ENCODE measurements at places on chromosomes 1 and 21.
A peak's percentile ranks its signal among the peaks of the same experiment; 100 is the strongest.

- peak; percentile 70 for DNase-seq
Observed at GRCh38 chr1:93878501-93878888, 511 bp downstream of the DNTTIP2 start.

DNA sequence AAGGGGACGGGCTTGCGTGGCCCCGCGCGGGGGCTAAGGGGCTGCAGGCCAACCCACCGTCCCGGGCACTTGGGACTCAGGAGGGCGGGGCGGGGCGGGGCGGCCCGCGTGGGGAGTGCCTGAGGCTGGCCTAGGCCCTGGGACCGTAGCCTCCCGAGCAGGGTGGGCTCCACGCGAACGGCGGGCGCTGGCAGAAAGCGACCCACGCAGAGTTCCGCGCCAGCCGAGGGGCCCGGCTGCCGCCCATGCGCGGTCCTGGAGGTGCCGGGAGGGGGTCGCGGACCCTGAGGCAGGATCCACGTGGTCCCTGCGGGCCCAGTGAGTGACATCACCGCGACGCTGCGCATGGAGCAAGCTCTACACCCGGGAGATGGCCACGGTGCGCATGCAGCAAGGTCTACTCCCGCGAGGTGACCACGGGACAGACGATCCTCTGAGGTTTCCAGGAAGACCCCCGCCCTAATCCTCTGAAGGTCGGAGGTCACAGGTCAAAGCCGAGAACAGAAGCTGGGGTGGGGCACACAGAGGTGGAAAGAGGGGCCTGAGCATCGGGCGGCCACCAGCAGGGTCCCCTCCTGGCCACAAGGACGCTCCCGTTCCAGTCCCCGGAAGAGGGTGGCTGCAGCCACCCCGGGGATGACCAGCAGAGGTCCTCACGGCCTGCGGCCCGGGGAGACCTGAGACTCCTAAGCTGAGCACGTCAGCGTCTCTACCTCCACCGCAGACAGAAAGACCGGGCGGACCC, 13.5 kb upstream of the SLC19A1 start:
- DNase-seq: peak; percentile 89

DNA sequence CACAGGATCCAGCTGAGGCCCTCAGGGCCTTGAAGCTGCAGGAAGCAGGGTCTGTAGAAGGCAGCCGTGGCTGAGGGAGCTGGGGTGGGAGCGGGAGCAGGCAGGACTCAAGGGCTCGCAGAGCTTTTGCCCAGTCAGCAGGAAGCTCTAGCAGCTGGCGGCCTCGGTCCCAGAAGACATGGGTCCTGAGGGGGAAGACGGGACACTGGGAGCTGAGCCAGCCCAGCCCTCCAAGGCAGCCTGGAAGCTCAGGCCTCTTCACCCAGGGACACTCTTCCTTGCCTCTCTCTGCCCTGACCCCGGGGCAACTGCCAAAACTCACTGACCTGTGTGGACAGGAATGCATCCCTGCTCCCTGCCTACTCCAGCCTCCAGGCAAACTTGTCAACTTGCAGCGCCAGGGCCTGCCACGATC, 8.9 kb downstream of the ADGRB2 start:
- no peak for DNase-seq

- peak; percentile 37 for DNase-seq
Observed at GRCh38 chr1:185244015-185244747, 72.9 kb downstream of the IVNS1ABP start.

- DNase-seq: no peak
Observed at GRCh38 chr1:25958465-25958864, 39.4 kb downstream of the PAFAH2 start.

GRCh38 chr1:90834886-90835660, 118.0 kb upstream of the BARHL2 start:
- DNase-seq: no peak

- DNase-seq: no peak
Observed at GRCh38 chr1:113881661-113882060, 5.7 kb downstream of the BCL2L15 start.

DNA sequence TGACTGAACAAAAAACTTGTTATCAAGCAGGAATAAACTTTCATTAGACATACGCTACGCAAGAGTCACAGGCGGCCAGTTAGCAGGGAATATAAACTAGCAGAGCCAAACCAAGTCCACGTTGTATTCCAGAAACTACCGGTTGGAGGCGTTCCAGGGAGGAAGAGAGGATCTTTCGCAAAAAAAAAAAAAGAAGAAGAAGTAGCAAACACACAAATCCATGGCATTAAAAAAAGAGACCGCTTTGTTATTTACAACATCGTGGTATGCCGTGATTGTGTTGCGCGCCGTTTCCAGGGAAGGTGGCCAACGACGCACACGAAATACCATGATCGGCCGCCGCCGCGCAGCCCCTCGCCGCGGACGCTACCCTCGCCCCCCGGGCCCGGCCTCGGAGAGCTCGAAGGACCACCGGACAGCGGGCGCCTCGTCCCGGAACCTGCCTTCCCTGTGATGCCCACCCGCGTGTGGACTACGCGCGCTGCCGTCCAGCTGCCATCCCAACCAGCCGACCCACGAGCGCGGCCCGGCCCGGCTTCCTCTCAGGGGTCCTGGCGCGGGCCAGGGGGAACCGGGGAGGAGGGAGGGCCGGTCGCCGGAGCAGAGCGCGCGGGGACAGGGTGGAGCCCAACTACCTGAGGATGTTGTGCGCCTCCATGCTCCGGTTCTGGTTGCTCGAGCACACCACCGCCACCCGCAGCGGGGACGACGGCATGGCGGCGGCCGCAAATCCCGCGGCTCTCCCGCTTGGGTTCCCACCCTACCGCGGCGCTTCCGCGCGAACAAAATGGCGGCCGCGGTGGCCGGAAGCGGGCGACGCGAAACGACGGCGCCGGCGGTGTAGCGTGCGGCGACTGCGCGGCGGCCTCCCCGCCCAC, 581 bp downstream of the SSU72 start:
- peak; percentile 86 for DNase-seq

DNA sequence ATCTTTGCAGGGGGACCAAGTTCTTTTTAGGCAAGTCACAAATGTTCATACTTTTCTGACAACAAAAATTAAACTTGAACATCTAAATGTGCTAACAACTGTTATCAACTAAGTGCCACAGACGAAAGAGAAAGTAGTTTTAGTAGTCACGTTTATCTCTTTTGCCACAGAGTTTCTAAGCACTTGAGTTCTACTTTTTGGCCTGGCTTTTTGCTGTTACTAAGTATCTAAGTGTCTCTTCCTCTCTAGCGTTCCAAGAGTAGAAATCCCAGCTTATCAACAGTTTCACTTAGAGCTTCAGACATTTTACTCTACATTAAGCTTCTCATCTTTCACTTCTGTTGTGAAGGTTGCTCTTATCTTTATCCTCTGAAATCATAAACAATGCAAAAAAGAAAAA, 34.2 kb downstream of the GATAD2B start:
- peak; percentile 35 for DNase-seq

GRCh38 chr21:41958886-41959563, 5.2 kb upstream of the C2CD2 start:
- DNase-seq: no peak

GRCh38 chr1:194717941-194718340, 1531.5 kb upstream of the B3GALT2 start:
- DNase-seq: no peak

DNA sequence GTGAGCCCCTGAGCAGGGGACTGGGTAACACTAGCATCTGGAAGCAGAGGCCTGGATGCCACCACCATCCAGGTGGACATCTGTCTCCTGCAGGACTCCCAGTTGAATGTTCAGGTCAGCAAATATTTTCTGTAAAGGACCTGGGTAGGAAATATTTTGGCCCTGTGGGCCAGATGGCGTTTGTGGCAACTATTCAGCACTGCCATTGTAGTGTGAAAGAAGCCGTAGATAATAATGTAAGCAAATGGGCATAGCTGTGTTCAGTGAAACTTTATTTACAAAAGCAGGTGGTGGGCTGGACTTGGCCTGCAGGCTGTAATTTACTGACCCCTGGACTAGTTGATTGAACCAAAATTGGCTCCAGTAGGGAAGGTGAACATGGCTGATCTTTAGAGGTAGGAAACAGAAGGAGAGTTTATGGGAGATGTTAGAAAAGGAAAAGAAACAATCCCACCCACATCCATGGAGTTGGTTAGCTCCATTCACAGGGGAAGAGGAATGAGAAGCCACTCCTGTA, 20.0 kb upstream of the CD101 start:
- DNase-seq: no peak

GRCh38 chr1:151199873-151200581, 1.7 kb downstream of the PIP5K1A start:
- DNase-seq: peak; percentile 22

DNA sequence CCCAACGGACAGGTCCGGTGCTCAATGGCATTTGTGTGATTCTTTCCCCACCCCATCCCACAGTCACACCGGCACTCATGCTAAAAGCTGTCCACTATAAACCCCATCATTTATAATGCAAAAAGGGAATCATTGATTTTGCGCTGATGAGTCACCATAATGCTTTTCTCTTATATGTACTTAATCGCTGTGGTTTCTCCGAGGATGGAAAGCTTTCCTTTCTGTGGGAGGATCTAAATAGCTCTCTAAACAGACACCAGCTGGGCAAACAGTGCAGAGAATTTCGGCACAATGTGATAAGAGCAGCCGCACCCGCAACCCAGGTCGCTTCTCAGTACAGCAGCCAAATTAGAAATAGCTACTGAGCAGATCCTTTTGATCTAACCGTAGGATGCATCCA, 85.6 kb downstream of the SETD4 start:
- no peak for DNase-seq
